MM.1S (cell line): ENCODE measurements at places on chromosomes 7 and 10.

DNA sequence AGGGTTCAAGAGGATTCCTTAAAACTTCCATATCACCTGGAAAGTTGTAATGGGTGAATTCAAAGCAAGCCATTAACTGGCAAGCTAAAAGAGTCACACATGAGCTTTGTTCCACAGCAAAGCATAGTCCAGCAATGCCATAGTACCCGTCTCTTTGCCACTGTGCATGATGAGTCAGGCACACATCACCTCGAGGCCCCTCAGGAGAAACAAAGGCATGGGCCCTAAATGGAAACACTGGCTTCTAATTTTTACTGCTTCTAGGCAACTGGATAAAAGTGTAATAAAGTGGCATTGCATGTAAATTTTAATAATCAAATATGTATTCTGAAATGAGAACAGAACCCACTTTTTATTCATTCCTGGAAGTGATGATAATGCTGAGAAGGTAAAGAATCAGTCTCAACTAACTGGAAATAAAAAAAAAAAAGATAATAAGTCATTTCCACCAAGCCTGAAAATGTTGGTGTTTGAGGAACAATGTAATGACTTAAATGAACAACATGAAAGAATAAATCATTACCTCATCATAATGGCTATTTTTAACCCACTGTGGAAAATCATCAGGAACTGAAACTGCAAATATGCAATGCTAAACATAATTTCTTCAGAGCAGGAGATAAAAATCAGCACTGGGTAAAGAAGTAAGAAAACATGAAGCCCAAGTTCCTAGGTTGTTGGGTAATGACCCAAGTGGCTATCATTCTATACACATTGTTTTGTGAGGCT lies 104.9 kb downstream of the CDK6 start:
- peak overlapping the region; percentile 84 for H3K27ac ChIP-seq
- H3K4me1 ChIP-seq = peaks cover 41% of the 10 kb centered on the region

- no peaks in the 10 kb centered on the region for H3K27me3 ChIP-seq
- H3K4me3 ChIP-seq = peak within 1 kb of the TSS; percentile 72
- peaks cover 6% of the 10 kb centered on the region; the same call in 1 of the 2 replicates for H3K4me1 ChIP-seq
- peak within 1 kb of the TSS; percentile 45; the same call in 1 of the 2 replicates for H3K27ac ChIP-seq
- DNase-seq = peak; percentile 89
These were observed at the start of gene ZNF736 for GRCh38 chr7:64313740-64314491. Gene ZNF736, plus strand, starts transcription at chr7:64313961. Its CDS starts 190 bp downstream, at chr7:64314151.

- H3K36me3 ChIP-seq = no peaks in the 10 kb centered on the region
- H3K4me1 ChIP-seq = 0 out of 2 replicates have a peak, but pooled peaks cover 4% of the 10 kb centered on the region
- no peaks in the 10 kb centered on the region for H3K27me3 ChIP-seq
- DNase-seq = no peak
These were observed 72.8 kb downstream of the FGFR2 start for GRCh38 chr10:121525251-121526134.

DNA sequence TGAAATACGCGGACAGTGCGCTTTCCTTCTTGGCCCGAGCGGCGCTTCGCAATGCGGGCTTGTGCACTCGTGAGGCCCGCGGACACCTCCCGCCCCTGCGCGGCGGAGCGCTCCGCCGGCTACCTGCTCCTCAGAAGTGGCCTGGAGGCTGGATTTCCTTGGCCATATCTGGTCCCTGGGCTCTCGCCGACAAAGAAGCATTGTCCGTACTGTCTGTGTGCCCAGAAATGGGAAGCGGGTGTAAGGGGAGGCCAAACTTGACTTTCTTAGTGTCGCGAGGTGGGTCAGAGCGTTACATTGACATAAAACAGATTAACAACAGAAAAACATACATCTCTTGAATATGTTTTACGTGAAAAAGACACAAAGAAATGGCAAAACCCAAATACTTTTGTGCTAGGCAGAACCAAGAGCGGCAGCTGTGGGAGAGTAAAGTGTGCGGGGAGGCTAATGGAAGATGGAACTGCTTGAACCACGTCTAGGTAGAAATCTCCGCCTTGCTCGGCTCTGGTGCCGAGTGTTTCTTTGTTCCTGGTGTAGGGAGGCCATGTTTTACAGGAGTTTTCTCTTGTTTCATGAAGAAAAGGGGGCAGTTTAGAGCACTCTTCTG lies 1.4 kb downstream of the LANCL2 start:
- peaks cover 15% of the 10 kb centered on the region for H3K4me1 ChIP-seq
- no peaks in the 10 kb centered on the region for H3K27me3 ChIP-seq
- DNase-seq = peak; percentile 16
- H3K27ac ChIP-seq = peak overlapping the region; percentile 89

DNA sequence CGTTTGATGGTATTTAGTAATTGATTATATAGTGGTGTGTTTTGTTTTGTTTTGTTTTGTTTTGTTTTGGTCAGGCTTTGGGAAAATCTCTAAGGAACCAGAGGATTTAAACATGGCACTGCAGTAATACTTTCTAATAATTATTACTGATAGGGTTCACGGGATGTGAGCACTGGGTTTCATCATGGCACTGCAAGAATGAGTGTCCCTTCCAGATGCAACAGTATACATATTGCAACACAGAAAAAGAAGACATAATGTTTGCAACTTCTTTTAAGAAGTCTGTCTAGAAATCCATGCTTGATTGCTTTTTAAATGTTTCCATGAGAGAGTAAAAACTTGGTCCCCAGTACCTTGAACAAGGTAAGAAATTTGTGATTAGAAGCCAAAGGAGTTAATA lies 2.2 kb upstream of the CDCA7L start:
- no peak overlapping the region for H3K27ac ChIP-seq
- no peaks in the 10 kb centered on the region for H3K36me3 ChIP-seq
- peaks cover 15% of the 10 kb centered on the region; the same call in 1 of the 2 replicates for H3K4me1 ChIP-seq
- no peak overlapping the region for H3K4me3 ChIP-seq
- no peaks in the 10 kb centered on the region for H3K27me3 ChIP-seq

- H3K27me3 ChIP-seq = no peaks in the 10 kb centered on the region
- H3K36me3 ChIP-seq = no peaks in the 10 kb centered on the region
- H3K27ac ChIP-seq = no peak overlapping the region
- no peak overlapping the region for H3K4me3 ChIP-seq
These were observed 66.0 kb downstream of the EBF3 start for GRCh38 chr10:129897871-129898626.

GRCh38 chr7:73434701-73435069 lies 1.1 kb downstream of the FZD9 start:
- no peak for DNase-seq
- H3K36me3 ChIP-seq = no peaks in the 10 kb centered on the region
- H3K4me1 ChIP-seq = no peaks in the 10 kb centered on the region
- no peaks in the 10 kb centered on the region for H3K27me3 ChIP-seq
- H3K4me3 ChIP-seq = no peak overlapping the region
- no peak overlapping the region for H3K27ac ChIP-seq

DNA sequence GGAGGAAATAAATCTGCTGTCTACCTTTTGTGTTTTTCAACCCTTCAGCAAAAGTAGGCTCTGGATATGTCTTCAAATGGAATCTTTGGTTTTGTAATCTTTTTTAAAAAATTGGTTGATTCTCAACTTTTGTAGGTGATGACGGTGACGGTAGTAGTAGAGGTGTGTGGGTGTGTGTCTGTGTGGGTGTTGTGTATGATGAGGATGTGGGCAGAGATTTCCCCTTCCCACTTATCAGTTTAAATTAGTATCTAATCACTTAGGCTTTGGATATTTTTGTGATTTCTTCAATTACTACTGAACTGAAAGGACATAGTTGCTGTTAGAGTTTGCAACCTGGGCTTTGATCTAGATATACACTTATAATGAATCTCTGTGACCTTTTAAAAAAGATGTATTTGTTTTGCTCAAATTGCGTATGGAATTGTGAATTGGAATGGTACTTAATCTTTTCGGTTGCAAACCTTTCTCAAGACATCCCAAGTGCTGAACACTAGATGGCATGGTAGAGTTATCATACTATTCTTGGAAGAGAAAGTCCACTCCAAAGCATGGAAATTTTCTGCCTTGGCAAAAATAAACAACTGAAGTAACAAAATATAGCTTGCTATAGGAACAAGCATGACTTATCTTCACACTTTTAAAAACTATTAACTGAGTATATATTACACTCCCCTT lies 51.9 kb upstream of the A1CF start:
- no peak overlapping the region for H3K4me3 ChIP-seq
- H3K36me3 ChIP-seq = no peaks in the 10 kb centered on the region
- H3K4me1 ChIP-seq = no peaks in the 10 kb centered on the region
